ENCODE measurements at places on chromosomes 2 and 18.

GRCh38 chr2:233429175-233429897 lies 75.0 kb downstream of the DGKD start:
- no peak for DNase-seq

DNA sequence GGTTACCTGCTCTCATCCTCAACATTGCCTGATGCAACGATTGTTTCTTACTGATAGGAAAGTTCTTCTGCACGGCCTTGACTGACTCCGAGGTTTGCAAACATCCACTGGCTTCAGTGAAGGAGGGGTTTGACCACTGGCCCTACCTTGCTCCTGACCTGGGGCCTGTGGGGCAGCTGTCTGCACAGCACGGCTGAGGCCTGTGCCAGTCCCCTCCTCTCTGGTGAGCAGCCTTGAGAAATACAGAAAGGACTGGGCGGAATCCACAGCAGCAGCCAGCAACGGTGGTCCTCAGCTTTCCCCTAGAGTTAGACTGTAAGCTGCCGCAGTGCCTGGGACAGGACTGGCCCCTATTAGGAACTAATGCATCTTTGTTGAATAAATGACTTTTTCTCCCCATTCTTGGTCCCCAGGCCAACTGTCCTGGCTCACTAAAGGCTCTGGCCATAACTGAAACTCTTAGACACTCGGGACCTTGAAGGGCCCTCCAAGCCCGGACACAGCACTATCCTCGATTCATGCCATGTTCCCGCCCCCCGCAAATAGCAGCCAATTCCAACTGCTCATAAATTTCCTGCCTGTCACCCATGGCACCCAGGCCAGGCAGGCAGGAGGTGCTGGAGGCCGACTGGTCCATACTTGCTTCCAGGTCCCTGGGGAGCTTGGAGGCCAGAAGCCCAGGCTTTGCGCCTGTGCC lies 26.7 kb downstream of the ATOH8 start:
- no peak for DNase-seq

GRCh38 chr18:59873641-59874040 lies 26.2 kb upstream of the PMAIP1 start:
- DNase-seq: no peak

DNA sequence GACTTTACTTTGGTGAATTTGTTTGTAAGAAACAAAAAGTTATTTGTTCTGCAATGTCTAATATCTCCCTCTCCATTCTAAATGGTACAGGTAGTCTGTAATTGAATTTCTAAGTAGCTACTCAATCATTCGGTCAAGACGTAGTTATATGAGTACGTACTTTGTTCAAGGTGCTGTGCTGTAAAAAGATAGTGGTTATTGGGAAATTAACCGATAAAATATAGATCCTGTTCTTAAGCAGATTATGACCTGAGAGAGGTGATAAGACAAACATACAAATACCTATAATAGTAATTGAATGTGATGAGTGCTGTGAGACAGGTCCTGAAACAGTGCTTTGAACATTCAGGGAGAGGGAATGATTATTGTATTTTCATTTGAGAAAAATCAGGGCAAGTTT lies 7.1 kb downstream of the NCOA1 start:
- DNase-seq: no peak

- DNase-seq: no peak
Measured at GRCh38 chr2:38107738-38108410, 31.9 kb upstream of the CYP1B1 start.

DNA sequence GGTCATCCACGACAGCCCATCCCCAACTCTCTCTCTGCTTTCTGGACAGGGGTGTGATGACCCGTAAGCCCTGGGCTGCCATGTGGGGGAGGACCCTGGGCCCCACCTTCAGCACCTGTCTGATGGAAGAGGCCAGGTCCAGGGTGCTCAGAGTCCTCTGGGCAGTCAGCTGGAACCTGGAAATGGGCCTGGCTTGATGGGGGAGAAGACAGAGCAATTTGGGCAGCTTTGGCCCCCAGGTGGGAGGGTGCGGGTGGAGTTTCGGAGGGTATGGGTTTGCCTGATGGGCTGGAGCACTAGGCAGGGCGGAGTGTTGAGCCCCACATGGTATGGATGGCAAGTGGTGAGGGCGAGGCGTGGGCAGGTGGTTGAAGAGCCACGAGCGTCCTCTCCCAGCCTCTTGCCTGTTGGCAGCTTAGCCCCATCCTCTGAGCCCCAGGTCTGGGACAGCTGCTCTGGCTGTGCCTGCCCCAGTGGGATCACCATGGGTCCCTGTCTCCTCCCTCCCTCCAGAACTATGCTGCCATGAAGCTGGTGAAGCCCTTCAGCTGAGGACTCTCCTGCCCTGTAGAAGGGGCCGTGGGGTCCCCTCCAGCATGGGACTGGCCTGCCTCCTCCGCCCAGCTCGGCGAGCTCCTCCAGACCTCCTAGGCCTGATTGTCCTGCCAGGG lies 232.7 kb downstream of the DYSF start:
- DNase-seq: no peak

- no peak for DNase-seq
Measured at GRCh38 chr2:2825516-2826208, 494.6 kb upstream of the MYT1L start.

DNA sequence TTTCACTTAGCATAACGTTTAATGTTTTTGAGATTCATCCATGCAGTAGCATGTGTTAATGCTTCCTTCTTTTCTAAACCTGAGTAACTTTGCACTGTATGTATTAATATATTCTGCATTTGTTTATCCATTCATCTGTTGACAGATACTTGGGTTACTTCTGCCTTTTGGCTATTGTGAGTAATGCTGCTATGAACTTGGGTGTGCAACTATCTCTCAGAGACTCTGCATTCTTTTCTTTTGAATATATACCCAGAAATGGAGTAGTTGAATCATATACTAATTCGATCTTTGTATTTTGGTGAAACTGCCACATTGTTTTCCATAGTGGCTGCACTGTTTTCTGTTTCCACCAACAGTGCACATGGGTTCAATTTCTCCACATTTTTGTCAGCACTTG lies 128.3 kb downstream of the SH3BP4 start:
- DNase-seq: no peak

DNA sequence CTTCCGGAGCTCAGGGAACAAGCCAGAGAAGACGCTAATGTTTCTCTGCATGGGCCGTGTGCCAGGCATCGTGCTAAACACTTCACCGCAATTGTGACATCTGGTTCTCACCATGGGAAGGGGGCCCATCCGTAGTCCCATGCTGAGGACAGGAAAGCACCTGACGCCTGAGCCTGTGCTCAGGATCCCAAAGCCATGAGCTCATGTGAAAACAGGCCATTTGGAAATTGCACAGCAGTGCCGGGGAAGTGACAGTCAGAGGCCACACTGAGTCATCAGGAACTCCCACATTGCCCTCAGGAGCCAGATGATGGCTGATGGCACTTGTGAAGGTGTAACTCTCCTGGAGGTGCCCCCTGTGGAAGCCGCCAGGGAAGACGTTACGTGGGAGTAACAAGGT lies 141.0 kb downstream of the INHBB start:
- no peak for DNase-seq

DNA sequence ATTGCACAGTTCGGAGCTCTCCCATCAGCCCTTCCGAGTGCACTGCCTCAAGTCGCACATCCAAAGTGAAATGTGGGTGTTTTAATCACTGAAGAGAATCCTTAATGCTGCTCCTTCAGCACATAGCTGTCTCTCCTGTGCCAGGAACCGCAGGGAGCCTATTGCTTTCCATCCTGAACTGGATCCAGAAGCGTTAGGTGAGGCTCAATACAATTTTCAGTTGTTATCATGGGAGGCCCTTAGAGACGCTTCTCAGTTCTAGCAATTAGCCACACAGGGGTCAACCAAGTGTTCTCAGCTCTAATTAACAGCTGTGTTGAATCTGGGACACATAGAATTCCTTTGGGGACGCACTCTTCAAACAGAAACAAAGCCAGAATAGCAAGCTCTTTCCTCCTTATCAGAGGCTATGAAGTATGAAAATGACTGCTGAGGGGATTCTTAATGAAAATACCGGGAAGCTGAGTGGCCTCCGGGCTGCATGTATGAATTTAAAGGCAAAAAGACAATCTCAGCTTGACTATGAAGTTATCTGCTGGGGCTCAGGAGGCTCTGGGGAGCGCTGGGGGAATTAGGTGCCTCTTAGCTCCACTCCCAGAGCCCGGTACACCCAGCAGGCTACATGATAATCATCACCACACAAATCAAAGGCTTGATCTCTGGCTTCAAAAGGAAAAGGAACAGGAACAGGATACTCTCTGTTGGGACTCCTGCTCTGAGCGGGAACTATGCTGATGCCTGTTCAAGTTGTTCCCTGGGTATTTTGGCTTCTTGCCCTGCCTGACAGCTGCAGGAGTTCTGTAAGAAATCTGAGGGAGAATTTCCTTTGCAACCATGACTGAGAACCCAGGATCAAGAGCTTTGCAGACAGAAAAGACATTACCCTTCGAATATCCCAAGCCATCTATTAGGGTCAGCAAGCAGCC lies 55.4 kb upstream of the NCOA1 start:
- no peak for DNase-seq

GRCh38 chr18:47585136-47585535 lies 333.7 kb upstream of the SKOR2 start:
- DNase-seq: no peak

- no peak for DNase-seq
Measured at GRCh38 chr2:72109291-72109690, 38.4 kb downstream of the CYP26B1 start.

- no peak for DNase-seq
Measured at GRCh38 chr2:149467436-149467835, 120.1 kb downstream of the MMADHC start.

DNA sequence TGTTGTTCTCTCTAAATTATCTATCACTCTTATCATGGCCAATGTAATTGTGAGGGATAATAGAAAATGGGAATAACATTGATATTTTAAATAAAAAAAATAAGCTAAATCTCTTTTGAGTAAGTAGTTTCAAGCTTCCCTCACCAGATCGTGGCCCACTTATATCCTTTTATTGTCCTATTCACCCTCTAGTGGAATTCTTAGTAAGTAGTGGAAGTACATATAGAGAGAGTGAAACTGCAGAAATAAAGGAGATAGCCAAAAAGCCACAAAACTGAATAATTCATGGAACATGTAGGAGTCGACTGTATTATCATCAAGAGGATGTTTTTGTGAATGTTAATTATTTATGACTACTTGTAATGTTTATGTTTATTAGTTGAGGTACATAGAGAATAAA lies 66.1 kb upstream of the DTNA start:
- DNase-seq: no peak

DNA sequence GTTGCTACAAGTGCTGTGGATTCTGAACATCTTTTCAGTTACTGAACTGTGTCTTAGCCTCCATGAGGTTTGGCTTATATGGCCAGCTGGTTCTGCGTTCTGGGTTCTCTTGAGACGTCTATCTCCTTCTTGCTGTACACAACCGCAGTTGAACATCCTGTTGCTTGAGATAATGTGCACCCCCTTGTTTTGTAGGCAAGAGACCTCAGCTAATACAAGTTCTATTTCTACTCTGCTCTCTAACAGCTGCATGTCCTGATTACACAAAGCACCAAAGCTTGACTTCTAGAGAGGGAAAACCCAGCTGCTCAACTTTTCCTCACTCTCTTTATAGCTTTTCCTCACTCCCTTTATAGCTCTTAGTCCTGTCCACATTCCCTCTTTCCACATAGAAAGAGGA lies 176.0 kb downstream of the LTBP1 start:
- DNase-seq: no peak

DNA sequence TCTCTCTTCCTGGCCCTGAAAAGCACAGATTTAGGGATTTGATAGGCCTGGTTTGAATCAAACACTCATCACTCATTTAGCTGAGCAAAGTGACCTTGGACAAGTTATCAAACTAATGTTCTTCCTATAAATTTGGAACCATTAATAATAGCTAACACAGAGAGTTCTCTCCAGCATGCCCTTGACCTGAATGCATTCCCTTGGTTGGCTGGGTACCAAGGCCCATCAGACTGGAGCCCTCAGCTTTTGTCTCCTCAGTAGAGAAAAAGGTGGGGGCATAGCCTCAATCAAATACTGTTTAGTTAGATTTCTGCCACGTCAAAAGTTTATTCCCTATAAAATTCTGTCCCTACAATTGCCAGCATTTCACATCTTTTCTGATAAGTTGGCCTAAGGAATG lies 13.8 kb upstream of the MRPL19 start:
- no peak for DNase-seq

DNA sequence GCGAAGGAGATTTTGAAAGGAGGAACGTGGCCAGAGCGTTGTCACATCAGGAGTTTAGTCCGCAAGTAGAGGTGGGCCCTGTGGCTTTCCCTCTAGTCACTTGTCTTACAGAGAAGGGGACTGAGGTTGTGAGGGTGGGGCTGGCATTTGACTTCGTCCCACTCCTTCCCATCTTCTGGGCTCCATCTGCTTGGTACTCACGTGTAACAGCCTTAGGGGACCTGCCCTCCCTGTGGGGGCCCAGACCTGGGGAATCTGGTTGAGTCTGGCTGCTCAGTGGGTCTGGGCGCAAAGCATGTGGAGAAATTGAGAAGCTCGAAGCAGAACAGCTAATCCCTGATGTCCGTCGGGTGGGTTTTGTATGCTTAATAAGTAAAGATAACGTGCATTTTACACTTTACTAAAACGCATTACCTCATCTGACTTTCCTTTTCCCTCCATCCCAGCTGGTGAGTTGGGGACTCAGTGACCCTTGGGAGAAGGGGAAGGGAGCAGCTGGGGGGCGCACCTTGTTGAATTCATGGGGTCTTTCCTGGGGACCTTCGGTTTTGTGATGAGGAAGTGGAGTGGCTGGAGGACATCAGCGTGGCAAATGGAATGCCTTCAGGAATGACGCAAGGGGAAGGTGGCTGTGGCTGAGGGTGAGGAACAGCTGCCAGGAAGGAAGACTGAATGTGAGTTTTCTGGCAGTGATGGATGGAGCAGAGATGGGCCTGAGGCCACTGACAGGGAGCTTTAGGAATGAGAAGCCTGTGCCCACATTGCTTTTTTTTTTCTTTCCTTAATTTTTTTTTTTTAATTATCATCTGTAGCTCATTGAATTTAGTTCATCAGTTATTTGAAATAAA lies 44.8 kb downstream of the ASAP2 start:
- DNase-seq: no peak

- DNase-seq: no peak
Measured at GRCh38 chr18:36511791-36512352, 214.4 kb downstream of the FHOD3 start.

DNA sequence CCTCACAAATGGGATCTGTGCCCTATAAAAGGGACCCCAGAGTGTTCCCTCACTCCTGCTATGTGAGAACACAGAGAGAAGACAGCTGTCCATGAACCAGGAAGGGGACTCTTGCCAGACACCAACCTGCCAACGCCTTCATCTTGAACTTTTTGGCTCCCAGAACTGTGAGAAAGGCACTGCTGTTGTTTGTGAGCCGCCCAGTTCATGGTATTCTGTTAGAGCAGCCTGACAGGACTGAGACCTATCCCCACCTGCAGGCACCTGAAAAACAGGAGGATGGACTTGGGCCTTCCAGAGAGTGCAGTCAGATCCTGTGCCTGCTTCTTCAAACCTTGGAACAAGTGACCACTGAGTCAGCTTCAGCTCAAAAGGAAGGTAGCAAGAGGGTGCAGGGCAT lies 51.4 kb downstream of the CRACDL start:
- no peak for DNase-seq

DNA sequence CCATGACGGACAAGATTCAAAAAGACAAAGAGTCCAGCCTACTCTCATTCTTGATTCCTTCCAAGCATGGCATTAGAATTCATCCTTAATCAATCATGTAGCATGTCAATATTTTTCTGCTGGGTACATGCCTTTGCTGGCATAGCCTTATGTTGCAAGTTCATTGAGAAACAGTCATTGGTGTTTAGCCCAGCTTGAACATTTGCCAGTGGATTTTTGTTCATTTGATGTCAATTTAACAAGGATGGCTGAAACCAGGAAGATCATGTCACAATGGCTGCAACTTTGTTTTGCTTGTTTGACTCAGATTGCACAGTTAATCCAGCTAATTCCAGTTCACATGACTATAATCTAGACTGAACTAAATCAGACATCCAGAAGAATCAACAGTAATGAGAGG lies 1132.2 kb downstream of the LRP1B start:
- DNase-seq: no peak

All from CD4-positive, alpha-beta T cell (primary cell).